ENCODE measurements at places on chromosomes 5 and 9.

- DNase-seq = no peak
These were observed 60.7 kb upstream of the ITGA1 start for GRCh38 chr5:52727020-52727419.

DNA sequence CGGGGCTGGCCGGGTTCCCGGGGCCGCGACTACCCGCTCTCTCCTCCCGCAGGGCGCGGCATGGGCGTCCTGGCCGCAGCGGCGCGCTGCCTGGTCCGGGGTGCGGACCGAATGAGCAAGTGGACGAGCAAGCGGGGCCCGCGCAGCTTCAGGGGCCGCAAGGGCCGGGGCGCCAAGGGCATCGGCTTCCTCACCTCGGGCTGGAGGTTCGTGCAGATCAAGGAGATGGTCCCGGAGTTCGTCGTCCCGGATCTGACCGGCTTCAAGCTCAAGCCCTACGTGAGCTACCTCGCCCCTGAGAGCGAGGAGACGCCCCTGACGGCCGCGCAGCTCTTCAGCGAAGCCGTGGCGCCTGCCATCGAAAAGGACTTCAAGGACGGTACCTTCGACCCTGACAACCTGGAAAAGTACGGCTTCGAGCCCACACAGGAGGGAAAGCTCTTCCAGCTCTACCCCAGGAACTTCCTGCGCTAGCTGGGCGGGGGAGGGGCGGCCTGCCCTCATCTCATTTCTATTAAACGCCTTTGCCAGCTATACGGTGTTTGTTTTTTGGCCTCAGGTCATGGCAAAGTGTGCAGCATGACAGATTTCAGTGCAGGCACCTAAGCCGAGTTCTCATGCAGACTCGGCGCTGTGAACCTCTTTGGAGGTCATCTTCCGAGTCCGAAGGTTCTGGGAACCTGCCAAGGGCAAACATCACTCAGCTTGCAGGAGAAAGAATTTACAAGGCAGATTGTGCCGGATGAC, 516 bp downstream of the MRPL41 start:
- peak; percentile 59 for DNase-seq

GRCh38 chr9:137190315-137190856, 1.9 kb downstream of the SSNA1 start:
- DNase-seq = peak; percentile 83

DNA sequence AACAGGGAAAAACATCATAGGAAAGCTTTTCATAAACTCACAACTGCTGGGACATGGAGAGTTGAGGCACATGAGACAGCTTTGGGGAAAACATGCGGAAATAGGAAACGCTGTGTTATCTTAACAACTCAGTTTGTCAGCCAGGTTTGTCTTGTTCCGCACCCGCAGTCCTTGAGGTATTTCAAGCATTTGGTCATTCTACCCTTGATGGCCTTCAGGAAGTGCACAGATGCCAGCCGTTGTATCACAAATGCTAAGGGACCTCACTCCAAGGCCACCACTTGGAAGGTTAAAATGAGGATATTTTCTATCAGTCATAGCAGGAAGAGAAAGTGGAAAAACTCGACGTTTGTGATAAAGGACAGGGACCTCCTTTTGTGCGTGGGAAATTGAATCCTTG, 83.8 kb downstream of the TRIO start:
- no peak for DNase-seq

DNA sequence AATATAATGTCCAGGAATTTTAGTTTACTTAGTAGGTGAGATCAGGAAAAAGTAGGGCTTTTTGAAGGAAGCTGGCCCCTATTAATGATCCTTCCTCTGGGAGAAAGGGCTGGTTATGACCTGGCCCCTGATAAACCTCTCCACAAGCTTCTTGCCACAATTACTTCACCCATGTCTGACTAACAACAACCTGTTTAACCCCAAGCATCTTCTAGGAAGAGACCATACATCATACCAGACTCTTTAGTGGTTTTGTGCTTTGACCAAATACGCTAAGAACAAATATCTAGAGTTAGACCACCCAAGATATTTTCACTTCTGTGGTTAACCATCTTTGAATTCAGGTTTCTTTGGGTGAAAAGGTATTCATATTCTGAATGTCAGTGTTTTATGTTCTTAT, 174.0 kb upstream of the SLC27A6 start:
- DNase-seq = no peak

- DNase-seq = no peak
These were observed 317.4 kb downstream of the ARHGEF28 start for GRCh38 chr5:73943397-73943796.

DNA sequence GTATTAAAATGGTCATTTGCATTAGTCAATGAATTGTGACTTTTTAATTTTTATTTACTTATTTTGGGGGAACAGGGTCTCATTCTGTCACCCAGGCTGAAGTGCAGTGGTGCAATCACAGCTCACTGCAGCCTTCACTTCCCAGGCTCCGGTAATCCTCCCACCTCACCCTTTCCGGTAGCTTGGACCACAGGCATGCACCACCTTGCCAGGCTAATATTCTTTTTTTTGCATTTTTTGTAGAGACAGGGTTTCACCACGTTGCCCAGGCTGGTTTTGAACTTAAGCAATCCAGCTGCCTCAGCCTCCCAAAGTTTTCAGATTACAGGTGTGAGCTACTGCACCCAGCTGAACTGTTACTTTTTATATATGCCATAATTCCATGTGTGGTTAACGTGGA, 143.4 kb downstream of the FBXL17 start:
- DNase-seq = no peak
